ENCODE measurements at places on chromosomes 6 and 20. TPM values are rescaled to one million over a fixed set of nuclear protein-coding genes. Genes with fewer than 3 reads are reported as not detected.

The ZSWIM3 gene
- 6.7 TPM for total RNA-seq

The AAR2 gene
- total RNA-seq = 20.3 TPM

The XKR7 gene
- total RNA-seq = 0.23 TPM

The FUT9 gene
- total RNA-seq = 5.7 TPM

The TRIM38 gene
- 3.8 TPM for total RNA-seq

The LY6G6C gene
- total RNA-seq = 0.28 TPM

The HDGFL1 gene
- total RNA-seq = not detected

The TRIM31 gene
- total RNA-seq = not detected

The FAXC gene
- 2.2 TPM for total RNA-seq

The B3GAT2 gene
- 0.08 TPM for total RNA-seq

The VWA7 gene
- 0.74 TPM for total RNA-seq

The TCP11 gene
- total RNA-seq = 0.18 TPM

The ULBP2 gene
- 9.9 TPM for total RNA-seq

The ERVFRD-1 gene
- not detected for total RNA-seq

The ENPP4 gene
- total RNA-seq = 6.1 TPM

The GNRH2 gene
- total RNA-seq = 0.87 TPM

The GJA10 gene
- total RNA-seq = not detected

The TMEM200A gene
- total RNA-seq = 3.5 TPM

The RIN2 gene
- total RNA-seq = 57.5 TPM

The FAM83C gene
- not detected for total RNA-seq

The SLCO4A1 gene
- total RNA-seq = 1.4 TPM

The TULP1 gene
- total RNA-seq = not detected

The PCNA gene
- total RNA-seq = 77.1 TPM

The WDR46 gene
- 48.5 TPM for total RNA-seq

The SLC17A4 gene
- not detected for total RNA-seq

The ZBTB2 gene
- 11.6 TPM for total RNA-seq

The TFAP2D gene
- total RNA-seq = 0.31 TPM

The SCUBE3 gene
- 1.2 TPM for total RNA-seq

The CLPSL1 gene
- total RNA-seq = not detected

The DEFB125 gene
- not detected for total RNA-seq

The NR2E1 gene
- total RNA-seq = not detected

The CALHM6 gene
- 1.3 TPM for total RNA-seq

The SS18L1 gene
- 17.5 TPM for total RNA-seq

The PRL gene
- total RNA-seq = not detected

The HLA-G gene
- total RNA-seq = 0.41 TPM

The ARHGAP40 gene
- total RNA-seq = 0.64 TPM

The CRISP3 gene
- total RNA-seq = 0.80 TPM

The CLDN20 gene
- total RNA-seq = 0.23 TPM

The RIPOR2 gene
- 1.1 TPM for total RNA-seq

The ZKSCAN3 gene
- total RNA-seq = 9.5 TPM

The RFX6 gene
- total RNA-seq = not detected

The MTFR2 gene
- total RNA-seq = 1.4 TPM

The HS3ST5 gene
- total RNA-seq = 0.51 TPM

The RAMACL gene
- total RNA-seq = 4.9 TPM

The DSP gene
- 109 TPM for total RNA-seq

The ZNF311 gene
- total RNA-seq = 1.6 TPM

The GSTA2 gene
- not detected for total RNA-seq

The MOXD1 gene
- total RNA-seq = 0.08 TPM

The DEFB132 gene
- not detected for total RNA-seq

The C6orf141 gene
- 0.77 TPM for total RNA-seq

The BMP5 gene
- total RNA-seq = 0.18 TPM

The KCNG1 gene
- 4.4 TPM for total RNA-seq

The TREM2 gene
- not detected for total RNA-seq

The DST gene
- total RNA-seq = 284 TPM

The OR11A1 gene
- not detected for total RNA-seq

The CRIP3 gene
- total RNA-seq = 1.1 TPM

The MAK gene
- not detected for total RNA-seq

The CST1 gene
- total RNA-seq = 130 TPM

The KHDC3L gene
- total RNA-seq = not detected
